ENCODE measurements at places on chromosomes 6 and 20.

- no peak for DNase-seq
Observed at GRCh38 chr6:93124006-93124632, 295.2 kb downstream of the EPHA7 start.

GRCh38 chr20:1906361-1907051, 11.3 kb downstream of the SIRPA start:
- no peak for DNase-seq

GRCh38 chr6:128513878-128514277, 6.5 kb downstream of the PTPRK start:
- DNase-seq: no peak

- no peak for DNase-seq
Observed at GRCh38 chr6:163177007-163177406, 237.5 kb upstream of the QKI start.

DNA sequence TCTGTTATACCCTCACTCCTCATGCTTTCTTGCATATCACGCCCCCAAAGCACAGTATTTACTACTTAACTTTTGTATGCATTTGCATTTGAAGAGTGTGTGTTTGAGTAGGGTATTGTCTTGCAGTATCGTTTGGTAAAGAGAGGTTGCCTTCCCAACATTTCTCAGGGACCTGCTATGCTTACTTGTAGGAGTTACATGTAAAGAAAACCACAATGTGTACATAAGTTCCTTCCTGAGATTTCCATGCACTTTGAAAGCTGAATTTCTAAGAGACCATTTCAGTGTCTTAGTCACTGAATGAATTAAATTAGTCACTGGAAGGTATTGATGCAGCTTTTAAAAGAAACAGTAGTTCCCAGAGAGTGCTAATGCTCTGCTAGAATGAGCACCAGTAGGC, 159.3 kb upstream of the LAMA2 start:
- no peak for DNase-seq

DNA sequence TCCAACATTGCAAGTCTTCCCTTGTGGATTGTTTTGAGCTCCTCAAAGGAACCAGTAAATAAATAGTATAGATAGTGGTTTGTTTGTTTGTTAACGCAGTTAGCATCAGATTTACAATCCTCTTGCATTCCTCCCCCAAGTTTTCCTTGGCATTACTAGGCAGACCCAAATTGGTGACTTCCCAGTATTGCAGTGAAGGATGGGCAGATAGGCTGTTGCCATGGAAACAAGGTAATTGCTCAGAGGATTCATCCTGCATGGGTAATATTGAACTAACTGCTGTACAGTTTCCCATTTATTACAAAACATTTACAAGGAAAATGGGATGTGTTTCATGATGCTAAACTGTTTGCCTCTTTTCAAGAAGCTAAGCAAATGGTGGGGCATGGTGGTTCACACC, 477.2 kb downstream of the EPM2A start:
- no peak for DNase-seq

DNA sequence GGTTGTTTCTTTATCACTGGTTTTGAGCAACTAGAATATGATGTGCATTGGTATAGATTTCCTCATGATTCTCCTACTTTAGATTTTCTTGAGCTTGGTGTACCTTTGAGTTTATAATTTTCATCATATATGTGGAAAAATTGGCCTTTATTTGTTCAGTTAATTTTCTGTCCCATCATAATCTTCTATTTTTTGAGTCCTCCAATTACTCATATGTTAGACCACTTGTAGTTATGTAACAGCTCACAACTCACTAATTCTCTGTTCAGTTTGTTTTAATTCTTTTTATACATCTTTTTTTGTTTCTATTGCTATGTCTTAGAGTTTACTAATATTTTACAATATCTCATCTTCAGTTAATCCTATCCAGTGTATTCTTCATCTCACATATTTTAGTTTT, 81.3 kb upstream of the LAMA2 start:
- no peak for DNase-seq

DNA sequence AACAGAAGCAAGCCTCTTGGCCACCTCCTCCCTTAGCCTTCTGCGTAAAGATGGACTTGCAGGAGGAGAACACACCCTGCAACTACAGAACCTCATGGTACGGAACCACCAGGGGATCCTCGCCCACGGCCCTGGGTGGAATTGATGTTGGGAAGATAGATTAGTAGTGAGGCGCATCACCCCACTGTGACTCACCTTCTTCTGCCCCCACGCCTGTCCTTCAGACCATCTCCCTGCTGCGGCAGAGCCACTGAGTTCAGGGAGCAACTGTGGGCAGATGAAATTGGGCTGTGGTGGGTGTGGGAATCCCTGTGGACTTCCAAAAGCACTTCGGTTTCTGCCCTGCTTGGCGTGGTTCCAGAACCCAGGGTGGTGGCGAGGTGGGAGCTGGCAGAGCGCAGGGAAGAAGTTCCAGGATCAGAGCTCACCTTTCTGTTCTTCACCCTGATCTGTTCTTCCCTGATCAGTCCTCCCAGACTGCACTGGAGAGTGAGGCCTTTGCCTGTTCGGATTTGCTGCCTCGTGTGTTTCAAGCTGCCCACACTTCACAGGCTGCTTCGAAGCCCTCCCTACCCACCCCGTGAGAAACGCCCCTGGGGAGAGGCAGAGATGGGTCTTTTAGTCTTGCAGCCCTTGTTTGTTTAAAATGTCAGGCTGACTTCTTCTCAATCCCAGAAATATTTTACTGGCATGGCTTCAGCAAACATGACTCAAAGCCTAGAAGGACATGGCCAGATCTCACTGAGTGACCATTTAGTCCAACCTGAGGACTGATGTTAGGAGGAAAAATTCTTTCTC, 92.8 kb upstream of the MLN start:
- peak; percentile 21 for DNase-seq

- DNase-seq: no peak
Observed at GRCh38 chr6:158067436-158068015, 85.9 kb downstream of the SYNJ2 start.

- DNase-seq: no peak
Observed at GRCh38 chr6:73802366-73802765, 106.4 kb downstream of the CD109 start.

- DNase-seq: no peak
Observed at GRCh38 chr20:58096880-58097423, 131.5 kb downstream of the ANKRD60 start.

- DNase-seq: no peak
Observed at GRCh38 chr20:11776687-11777086, 141.0 kb upstream of the BTBD3 start.

- DNase-seq: no peak
Observed at GRCh38 chr6:32108094-32108627, 977 bp downstream of the TNXB start.

- DNase-seq: no peak
Observed at GRCh38 chr20:10632721-10633509, 40.9 kb downstream of the JAG1 start.

GRCh38 chr6:155132617-155133016, 131.2 kb upstream of the CLDN20 start:
- no peak for DNase-seq

- DNase-seq: no peak
Observed at GRCh38 chr20:33507461-33507860, 17.6 kb downstream of the CBFA2T2 start.

- no peak for DNase-seq
Observed at GRCh38 chr6:75084872-75085381, 120.9 kb downstream of the COL12A1 start.

- DNase-seq: no peak
Observed at GRCh38 chr6:147508866-147509608, 547 bp downstream of the SAMD5 start.

DNA sequence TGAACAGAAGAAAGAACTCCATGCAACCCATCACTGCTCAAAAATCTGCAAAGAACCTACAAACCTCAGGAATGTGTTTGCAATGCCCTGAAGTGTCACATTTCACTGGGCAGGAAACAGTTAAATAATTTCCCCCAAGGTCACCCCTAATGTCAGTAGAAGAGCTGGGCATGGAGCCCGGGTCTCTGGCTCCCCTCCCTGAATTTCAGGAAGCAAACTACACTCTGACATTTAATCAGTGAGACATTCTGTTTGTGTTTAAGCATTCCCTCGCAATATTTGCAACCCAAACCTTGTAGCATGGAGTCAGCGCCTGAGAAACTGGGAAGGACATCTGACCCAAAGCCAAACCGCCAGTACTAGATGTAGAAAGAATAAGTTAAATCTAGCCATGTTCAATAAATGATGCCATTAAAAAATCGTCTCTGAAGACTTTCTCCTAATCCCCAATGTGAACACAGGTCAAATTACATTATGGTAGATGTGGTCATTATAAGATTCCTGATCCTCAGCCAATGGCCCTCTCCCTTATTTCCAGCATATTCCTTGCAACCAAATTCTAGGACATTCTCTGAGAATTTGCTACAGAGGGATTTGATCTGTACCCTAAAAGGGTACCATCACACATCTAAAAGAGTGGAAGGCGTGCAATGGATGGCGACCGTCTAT, 91.2 kb upstream of the ADTRP start:
- no peak for DNase-seq

- no peak for DNase-seq
Observed at GRCh38 chr6:148183776-148184175, 158.9 kb upstream of the SASH1 start.
